ENCODE measurements at places on chromosomes 11 and 22. TPM values are rescaled to one million over a fixed set of nuclear protein-coding genes. Genes with fewer than 3 reads are reported as not detected.

The CCDC188 gene
- 2.7 TPM for polyA plus RNA-seq

The RTL10 gene
- polyA plus RNA-seq: 12.1 TPM

The YPEL4 gene
- 0.62 TPM for polyA plus RNA-seq

The CCND1 gene
- polyA plus RNA-seq: 33.7 TPM

The TMEM218 gene
- polyA plus RNA-seq: 19.2 TPM

The OR10G4 gene
- not detected for polyA plus RNA-seq

DNA sequence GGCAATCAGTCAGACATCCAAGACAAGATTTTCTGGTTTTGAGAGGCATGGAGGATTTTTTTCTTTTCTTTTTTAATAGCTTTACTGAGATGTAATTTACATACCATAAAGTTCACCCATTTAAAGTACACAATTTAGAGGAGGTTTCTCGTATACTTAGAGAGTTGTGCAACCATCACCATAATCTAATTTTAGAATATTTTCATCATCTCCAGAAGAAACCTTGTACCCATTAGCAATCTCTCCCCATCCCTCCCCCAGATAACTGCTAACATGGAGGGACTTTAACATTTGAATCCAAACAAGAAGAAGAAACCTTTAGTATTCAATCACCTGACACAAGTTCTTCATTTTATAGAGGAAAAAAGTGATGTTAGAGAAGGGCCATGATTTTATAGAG is 83.6 kb downstream of the CLPB start:
- no peak for DNase-seq

- DNase-seq: peak; percentile 21
These were observed 4.3 kb upstream of the DGCR6L start for GRCh38 chr22:20324139-20324516.

- no peak for DNase-seq
These were observed 303.7 kb downstream of the TTC28 start for GRCh38 chr22:28375761-28376534.

GRCh38 chr22:33492210-33492651 is 428.0 kb downstream of the LARGE1 start:
- peak; percentile 28 for DNase-seq

DNA sequence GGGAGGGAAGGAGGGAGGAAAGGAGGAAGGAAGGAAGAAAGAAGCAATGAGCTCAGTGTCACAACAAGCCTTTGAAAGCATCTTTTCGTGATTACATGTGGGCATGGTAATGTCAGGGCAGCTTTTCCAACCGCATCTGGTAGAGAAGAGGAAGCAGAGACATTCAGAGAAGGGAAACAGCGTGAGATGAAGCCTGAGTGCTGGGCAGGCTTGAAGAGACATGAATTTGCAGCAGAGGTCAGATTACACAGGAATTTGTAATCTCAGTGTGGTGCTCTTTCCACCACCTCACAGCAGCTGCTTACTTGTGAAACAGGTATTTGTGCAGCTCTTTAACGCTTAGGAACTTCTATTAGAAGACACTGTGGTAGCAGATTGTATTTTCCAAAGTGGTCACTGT is 289.5 kb upstream of the C11orf87 start:
- no peak for DNase-seq

GRCh38 chr11:2211113-2211971 is 39.7 kb upstream of the TH start:
- DNase-seq: peak; percentile 93

- DNase-seq: peak; percentile 54
These were observed 1.8 kb downstream of the FUT4 start for GRCh38 chr11:94545264-94546161.

DNA sequence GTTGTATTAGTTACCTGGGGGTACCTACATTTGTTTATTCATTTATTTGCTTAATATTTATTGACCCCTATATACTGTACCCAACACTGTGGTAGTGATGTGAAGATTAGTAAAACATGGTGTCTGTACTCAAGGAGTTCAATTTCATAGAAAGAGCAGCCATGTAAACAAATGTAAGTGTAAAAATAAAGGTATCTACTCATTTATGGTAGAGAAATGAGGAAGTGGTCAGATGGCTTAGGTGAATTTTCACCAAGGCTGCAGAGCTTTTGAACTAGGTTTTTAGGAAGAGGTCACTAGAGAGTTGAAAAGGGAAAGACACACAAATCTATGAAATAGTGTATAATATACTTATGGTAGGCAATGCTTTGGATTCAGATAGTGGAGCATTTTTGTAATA is 11.1 kb downstream of the CTR9 start:
- no peak for DNase-seq
